Liver (tissue), 10 donors: ENCODE measurements at places on chromosomes 6 and 20. TPM values are rescaled to one million over a fixed set of nuclear protein-coding genes. Genes with fewer than 3 reads are reported as not detected.

RIPOR2 gene
- polyA plus RNA-seq: 2.3 TPM

MAP3K5 gene
- 2.9 TPM for polyA plus RNA-seq

SPATA25 gene
- polyA plus RNA-seq: 0.80 TPM

BMP2 gene
- polyA plus RNA-seq: 2.0 TPM

CPXM1 gene
- 0.10 TPM for polyA plus RNA-seq

SLC22A1 gene
- polyA plus RNA-seq: 471 TPM

GABRR1 gene
- polyA plus RNA-seq: not detected

C20orf141 gene
- polyA plus RNA-seq: not detected

TPBG gene
- polyA plus RNA-seq: 0.80 TPM

TRIM38 gene
- polyA plus RNA-seq: 1.5 TPM

DEFB115 gene
- not detected for polyA plus RNA-seq

HLA-A gene
- polyA plus RNA-seq: 256 TPM

ADGRF1 gene
- 0.01 TPM for polyA plus RNA-seq

STMND1 gene
- polyA plus RNA-seq: 0.05 TPM
